ENCODE measurements at places on chromosomes 6 and 20.
A peak's percentile ranks its signal among the peaks of the same experiment; 100 is the strongest.

- no peak for DNase-seq
Observed at GRCh38 chr6:24396824-24397223, 5.9 kb upstream of the MRS2 start.

DNA sequence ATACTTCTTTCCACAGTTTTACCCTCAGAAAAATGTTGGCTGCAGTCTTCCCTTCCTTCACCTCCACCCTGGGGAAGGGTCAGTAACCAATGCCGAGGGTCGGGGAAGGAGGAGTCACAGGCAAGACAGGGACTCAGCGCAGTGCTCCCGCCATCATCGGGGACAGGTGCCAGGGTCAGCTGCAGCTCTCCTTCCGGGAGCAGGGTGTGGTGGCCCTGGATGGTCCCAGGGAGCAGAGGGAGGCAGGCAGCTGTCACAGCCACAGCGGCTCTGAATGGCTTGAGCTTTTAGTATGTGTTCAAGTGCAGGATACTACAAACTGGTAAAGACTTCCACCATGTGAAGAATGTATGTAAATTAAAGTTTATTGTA lies 26.0 kb upstream of the PI16 start:
- DNase-seq: no peak

GRCh38 chr20:50909413-50909812 lies 21.8 kb downstream of the ADNP start:
- DNase-seq: no peak

GRCh38 chr20:38207621-38208020 lies 42.6 kb upstream of the TGM2 start:
- DNase-seq: no peak

- no peak for DNase-seq
Observed at GRCh38 chr6:161215876-161216615, 57.8 kb downstream of the AGPAT4 start.

- DNase-seq: peak; percentile 79
Observed at GRCh38 chr6:13873288-13874190, 51.2 kb upstream of the RNF182 start.

- DNase-seq: no peak
Observed at GRCh38 chr20:36036688-36037087, 68.3 kb downstream of the CNBD2 start.

DNA sequence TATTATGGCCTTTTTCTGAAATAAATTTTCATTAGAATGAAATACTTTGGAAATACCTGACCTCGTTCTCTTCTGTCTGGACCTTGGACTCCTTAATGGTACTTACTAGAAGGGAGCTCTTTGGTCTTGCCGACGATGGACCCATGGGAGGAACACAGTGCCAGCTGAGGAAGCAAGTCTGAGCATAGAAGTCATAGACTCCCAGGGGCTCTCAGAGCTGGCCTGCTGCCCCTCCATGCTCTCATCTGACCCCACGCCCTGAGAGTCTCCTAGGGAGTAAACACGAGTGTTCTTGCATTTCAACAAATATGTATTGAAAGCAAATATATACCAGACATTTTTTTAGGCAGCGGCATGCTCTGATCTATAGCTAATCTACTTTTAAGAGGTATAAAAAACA lies 87.8 kb downstream of the PLEKHG1 start:
- DNase-seq: no peak

DNA sequence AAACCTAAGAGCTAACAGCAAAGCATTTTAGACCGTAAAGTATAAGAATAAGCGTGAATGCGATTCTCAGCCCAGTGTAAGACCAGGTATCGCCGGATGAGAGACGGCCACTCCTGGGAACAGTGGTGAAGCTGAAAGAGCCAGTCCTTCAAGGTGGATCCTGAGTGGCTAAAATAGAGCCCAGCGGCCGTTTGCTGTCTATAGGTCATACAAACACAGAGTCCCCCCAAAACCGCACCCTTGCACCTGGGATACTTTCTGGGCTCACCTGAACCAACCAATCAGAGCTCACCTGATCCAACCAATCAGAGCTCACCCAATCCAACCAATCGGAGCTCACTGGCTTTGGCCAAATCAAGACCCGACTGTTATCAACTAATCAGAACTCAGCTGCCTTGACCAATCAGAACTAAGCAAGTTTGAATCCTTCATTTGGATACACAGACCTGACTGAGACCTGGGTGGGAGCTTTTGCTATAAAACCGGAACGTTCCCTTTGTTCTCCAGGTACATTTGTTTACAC lies 248.2 kb downstream of the DLL1 start:
- no peak for DNase-seq

- no peak for DNase-seq
Observed at GRCh38 chr6:38131527-38131965, 312.0 kb downstream of the ZFAND3 start.

GRCh38 chr6:21871831-21872230 lies 278.3 kb downstream of the SOX4 start:
- DNase-seq: no peak

GRCh38 chr20:31604567-31605030 lies 490 bp upstream of the ID1 start:
- no peak for DNase-seq

GRCh38 chr6:46203391-46204177 lies 32.8 kb upstream of the ENPP5 start:
- DNase-seq: no peak

DNA sequence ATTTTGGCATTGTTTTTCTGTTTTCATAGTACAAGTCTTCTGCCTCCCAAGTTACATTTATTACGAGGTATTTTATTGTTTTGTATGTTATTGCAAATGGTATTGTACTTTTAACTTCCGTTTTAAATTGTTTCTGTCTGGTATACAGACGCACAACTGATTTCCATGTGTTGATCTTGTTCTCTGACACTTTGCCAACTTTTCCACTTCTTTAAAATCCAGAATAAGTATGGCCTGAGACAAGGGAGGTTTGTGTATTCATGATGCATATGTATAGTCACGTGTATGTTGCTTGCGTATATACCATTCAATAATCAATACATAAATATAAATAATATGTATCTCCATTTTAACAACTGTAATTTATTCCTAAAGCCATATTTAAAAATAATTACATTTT lies 41.2 kb downstream of the THBS2 start:
- peak; percentile 31 for DNase-seq

- no peak for DNase-seq
Observed at GRCh38 chr6:52512199-52512598, 64.7 kb downstream of the TRAM2 start.

GRCh38 chr20:23235173-23236027 lies 115.2 kb upstream of the NXT1 start:
- peak; percentile 71 for DNase-seq

- no peak for DNase-seq
Observed at GRCh38 chr20:19129976-19130612, 82.3 kb upstream of the SLC24A3 start.

DNA sequence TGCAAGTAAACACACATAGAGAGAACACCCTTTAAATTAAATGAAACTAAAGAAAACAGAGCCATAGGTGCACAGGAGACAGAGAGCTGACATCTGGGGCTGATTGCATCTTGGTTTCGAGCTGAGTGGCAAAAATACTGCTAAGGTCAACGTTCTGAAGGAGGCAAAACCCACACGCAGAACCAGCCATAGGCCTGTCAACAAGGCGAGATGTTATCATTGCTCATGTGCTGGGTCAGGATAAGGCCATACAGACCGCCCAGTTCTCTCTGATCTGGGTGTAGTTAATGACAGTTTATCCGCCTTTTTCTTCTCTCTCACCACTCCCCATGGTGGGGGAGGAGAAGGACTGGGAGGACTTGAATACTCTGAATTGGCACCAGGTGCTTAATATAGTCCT lies 4.5 kb upstream of the FAM110A start:
- peak; percentile 95 for DNase-seq
